ENCODE measurements at places on chromosomes 11 and 22.
A peak's percentile ranks its signal among the peaks of the same experiment; 100 is the strongest.

DNA sequence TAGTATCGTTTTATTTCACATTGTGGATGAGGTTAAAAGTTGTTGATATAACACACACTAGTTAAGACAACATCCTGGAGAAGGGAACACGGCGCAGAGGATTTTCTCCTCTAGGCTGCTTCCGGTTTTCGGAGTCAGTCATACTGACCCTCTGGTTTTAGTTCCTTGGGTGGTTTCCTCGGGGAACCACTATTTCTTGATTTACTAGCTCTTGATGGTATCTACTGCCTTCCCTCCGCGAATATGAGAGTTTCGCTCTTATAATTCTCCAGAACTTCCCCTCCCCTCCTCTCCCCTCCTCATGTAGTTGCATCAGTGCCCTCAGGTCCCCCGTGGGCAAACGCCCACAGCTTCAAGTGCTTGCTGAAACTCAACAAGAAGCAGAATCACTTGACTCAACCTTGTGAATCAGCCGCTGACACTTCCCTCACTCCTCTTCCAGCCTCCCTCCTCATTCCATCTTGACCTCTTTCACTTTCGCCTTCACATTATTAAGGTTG, 15.9 kb upstream of the APOBEC3A start:
- peak; percentile 68 for DNase-seq

- no peak for DNase-seq
These were observed 303.0 kb downstream of the KCNA4 start for GRCh38 chr11:29713831-29714320.

GRCh38 chr11:134008634-134009071, 51.9 kb upstream of the IGSF9B start:
- no peak for DNase-seq

GRCh38 chr11:64723907-64724862, 1.2 kb upstream of the NRXN2 start:
- DNase-seq: no peak

GRCh38 chr11:16945671-16946469, 68.3 kb downstream of the PLEKHA7 start:
- no peak for DNase-seq

DNA sequence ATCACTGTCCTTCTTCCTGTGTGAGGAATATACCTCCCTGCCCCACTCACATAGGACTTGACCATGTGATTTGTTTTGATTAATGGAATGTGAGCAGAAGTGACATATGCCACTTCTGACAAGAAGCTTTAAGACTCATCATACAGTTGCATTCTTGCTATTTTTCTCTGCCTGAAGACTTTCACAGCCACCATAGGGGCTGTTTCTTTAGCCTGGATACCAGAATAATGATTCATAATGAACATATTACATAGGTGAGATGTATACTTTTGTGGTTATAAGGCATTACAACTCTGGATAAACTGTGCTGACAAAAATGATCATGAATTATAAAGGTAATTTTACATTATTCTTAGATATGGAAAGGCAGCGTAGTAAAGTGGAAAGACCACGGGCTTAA, 798.0 kb downstream of the DLG2 start:
- no peak for DNase-seq

- DNase-seq: no peak
These were observed 2.6 kb downstream of the PPP1R14B start for GRCh38 chr11:64244107-64244506.

GRCh38 chr11:87022254-87022653, 15.5 kb upstream of the TMEM135 start:
- DNase-seq: no peak

Measured in stimulated activated CD8-positive, alpha-beta memory T cell treated with anti-CD3 and anti-CD28 coated beads, Interleukin-7, amount 100 ng/mL, for 4 hours (primary cell).